GF-D8 (cell line): ENCODE measurements at places on chromosomes 1 and 21.

DNA sequence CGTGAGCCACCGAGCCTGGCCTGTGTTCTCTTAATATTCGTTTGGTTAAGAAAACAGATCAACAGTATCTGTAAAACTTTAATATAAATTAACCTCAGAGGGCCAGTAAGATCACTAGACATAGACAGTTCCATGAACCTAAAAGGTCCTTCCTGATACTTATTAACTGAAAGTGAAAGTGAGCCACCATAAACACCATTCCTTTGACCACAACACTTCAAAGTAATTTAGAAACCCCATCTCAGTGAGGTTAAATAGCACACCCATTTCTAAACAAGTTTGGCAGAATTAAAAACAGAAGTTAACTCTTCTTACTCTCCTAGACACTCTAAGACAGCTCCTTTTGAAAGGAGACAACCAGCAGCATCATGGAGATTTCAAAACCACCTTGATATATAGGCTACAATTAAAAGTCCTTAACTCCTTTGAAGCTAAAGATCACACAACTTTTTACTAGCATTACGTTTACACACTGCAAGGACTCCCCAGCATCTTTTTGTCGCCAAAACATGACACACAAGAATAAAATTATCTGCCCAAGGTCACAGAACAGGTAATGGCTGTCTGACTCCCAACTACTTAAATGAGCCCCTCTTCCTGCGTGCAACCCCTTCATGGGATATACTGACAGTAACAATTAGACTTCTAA, 2.2 kb downstream of the RNF19B start:
- peak; percentile 12 for DNase-seq

- DNase-seq, result no peak
Observed at GRCh38 chr1:34906756-34907155, 22.7 kb downstream of the DLGAP3 start.

DNA sequence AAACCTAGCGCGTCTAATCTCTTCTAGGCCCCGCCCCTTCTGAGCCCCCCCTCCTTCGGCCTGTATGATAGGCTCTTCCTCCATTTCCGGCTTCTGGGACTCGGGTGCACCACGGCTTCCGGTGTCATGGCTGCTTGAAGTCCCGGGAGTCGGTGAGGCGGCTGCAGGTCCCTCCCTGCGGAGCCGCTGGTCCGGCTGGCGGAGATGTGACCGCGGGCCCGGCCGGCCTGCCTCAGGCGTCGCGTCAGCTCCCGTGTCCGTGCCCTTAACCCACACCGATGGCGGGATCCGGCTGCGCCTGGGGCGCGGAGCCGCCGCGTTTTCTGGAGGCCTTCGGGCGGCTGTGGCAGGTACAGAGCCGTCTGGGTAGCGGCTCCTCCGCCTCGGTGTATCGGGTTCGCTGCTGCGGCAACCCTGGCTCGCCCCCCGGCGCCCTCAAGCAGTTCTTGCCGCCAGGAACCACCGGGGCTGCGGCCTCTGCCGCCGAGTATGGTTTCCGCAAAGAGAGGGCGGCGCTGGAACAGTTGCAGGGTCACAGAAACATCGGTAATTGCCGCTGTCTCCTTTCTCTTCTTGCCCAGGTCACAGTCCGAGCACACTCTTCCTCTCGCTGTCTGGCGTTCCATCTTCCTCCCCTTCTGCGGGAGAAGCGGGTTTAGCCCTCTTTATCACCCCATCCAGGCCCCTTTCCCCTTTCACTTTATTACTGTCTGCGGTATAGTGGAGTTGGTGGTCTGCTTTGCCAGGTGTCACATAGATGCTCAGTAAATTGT, at the start of gene UHMK1:
Gene UHMK1 (plus strand): TSS at position 96 of the 773 bp plus-strand sequence. CDS start 183 bp downstream, at position 279.
- DNase-seq, result peak; percentile 78

DNA sequence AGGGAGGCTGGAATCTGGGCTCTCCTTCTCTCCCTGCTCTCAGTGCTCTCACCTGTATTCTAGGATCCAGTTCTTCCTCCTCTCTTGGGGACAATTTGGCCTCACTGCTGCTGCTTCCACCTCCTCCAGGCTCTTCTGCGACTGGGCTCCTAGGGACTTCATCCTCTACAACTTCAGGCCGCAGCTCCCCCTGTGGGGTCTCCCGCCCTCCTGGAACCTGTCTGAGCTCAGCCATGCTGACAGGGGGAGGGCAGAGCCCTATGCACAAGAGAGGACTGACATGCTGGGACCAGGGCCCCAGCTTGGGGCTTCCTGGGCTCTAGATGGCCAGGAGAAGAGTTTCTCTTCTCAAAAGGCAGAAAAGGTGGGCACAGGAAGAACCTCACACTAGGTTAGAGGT, 1.0 kb downstream of the SH3BP5L start:
- DNase-seq, result no peak

DNA sequence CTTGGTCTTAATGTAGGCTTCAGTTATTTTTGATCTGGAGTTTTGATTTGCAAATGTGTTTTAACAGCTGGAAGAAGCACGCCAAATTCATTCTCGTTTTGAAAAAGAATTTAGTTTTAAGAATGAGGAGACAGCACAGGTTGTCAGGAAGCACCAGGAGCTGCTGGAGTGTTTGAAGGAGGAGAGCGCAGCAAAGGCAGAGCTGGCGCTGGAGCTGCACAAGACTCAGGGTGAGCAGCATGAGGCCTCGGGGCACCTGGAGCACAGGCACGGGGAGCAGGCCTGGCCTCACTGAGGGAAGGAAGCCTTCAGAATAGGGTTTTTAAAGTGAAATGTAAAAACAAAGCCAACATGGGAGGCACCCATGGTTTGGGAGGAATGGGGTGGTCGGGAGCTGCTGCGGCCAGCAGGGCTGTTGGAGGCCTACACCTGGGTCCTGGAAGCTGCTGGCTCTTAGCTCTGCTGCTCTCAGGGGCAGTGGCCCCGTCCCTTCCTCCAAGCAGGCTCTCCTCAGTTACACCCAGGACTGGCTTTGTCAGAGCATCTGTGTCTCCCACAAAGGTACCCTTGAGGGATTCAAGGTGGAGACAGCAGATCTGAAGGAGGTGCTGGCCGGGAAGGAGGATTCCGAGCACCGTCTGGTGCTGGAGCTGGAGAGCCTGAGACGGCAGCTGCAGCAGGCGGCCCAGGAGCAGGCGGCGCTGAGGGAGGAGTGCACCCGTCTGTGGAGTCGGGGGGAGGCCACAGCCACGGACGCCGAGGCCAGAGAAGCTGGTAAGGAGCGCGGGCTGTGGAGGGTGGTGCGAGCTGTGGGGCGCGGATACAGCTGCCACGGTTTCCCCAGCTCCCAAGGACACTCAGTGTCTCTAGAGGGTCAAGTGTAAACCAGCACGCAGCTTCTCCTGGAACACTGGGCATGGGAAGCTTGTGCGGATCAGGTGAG, 66.9 kb downstream of the PCNT start:
- DNase-seq, result no peak

DNA sequence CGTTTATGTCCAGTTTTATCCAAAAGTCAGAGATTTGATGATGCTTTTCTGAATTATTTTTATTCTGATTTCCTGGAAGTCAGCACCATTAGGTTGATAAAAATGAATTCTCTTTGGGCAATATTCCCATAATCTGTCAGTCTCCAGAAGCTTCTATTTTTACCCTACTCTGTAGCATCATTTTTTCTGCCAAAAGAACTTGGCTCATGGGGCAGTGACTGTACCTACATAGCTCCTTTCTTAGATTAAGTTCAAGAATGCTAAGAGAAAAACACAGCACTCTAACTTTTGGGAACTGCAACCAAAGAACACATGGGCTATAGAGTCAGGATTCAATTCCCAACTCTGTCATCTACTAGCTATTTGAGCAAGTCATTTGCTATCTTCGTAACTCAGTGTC, 152.9 kb downstream of the BARHL2 start:
- no peak for DNase-seq

DNA sequence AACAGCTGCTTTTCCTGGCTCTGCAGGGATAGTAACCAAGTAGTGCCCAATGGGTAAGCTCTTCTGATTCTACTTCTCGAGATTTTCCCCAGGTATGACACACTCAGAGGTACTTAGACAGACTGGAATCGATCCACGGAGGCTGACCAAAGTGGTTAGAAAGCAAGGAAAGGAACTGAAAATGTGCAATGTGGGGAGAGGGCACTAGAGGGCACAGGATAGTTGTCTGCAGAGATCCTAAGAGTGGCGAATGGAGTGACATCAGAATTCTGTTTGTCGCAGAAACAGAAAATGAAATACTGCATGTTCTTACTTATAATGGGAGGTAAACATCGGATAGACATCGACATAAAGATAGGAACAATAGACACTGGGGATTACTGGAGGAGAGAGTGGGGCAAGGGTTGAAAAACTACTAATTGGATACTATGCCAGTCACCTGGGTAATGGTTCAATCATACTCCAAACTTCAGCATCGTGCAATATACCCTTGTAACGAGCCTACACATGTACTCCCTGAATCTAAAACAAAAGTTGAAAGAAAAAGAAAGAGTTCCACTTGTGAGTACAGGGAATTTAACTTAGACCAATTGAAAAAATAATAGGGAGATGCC, 23.3 kb downstream of the CYP2J2 start:
- DNase-seq, result no peak

- no peak for DNase-seq
Observed at GRCh38 chr1:105204836-105205371, 1455.2 kb downstream of the AMY1C start.

DNA sequence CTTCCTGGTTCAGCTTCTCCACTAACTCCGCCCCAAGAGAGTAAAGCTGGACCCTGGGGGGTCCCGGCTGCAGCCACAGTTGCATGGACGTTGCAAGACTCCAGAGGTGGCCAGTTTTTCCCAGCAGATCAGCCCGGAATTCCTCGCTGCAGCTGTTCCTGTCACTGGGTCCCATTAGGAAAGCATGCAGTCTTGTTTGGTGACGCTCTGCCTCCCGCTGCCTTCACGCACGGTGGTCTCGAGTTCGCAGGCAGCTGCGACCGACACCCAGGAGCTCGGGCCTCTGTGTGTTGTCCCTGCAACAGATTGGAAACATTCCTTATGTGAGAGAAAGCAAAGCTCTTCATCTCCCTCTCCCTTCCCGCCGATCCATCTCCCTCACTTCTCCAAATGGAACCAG, 162.8 kb downstream of the PRDM16 start:
- DNase-seq, result no peak

- no peak for DNase-seq
Observed at GRCh38 chr1:20355828-20356735, 65.4 kb downstream of the VWA5B1 start.

DNA sequence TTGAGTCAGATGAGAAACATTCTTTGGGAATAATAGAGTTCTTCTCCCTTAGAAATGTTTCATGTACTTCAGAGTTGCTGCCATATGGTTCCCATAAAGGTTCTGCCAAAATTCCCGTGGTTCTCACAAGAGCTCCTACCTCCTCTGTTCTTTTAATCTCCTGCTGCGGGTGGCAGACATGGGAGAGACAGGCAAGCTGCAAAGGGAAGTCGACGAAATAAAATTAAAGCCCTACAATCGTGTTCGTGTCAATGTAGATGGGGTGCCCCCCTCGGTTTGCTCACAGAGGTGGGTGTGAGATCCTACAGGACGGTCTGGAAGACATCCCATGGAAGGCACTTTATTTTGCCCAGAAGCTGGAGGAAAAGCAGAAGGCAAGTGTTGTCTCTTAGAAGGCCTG, 276.0 kb downstream of the RWDD3 start:
- no peak for DNase-seq

DNA sequence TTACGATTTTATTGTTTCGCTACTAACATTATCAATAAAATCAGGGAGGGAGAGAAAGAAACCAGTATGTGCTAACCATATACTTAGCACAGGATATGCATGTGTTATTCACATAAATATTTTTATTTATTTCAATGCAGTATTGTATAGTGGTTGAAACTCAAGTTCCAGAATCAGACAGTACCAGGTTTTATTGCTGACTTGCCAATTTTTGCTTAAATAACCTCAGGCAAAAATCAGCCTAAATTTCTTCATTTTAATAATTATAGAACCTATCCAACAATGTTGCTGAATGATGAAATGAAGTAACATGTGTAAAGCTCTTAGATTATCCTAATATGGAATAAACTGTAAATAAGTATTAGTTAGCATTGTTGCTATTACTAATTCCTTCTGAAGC, 61.4 kb upstream of the LRRC7 start:
- no peak for DNase-seq

DNA sequence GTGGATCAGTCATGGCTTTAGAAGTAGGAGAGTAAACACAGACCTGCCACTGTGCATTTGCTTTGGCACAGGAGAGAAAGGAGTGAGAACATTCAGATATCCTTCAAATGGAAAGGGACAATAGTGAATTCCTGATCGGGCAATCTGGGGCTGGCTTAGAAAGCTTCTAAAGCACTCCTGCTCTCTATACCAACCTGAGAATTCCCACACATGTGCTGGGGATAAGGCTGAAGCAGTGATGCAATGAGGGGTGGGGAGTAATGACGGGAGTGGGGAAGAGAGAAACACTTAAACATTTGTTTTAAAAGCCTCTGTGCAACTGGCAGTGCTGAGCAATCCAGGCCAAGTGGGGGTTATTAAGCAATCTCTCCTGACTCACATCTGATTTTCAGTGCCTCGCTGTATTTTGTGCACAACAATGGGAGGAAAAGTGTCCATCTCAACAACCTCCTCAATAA, 108.8 kb downstream of the KIAA0319L start:
- DNase-seq, result peak; percentile 50

DNA sequence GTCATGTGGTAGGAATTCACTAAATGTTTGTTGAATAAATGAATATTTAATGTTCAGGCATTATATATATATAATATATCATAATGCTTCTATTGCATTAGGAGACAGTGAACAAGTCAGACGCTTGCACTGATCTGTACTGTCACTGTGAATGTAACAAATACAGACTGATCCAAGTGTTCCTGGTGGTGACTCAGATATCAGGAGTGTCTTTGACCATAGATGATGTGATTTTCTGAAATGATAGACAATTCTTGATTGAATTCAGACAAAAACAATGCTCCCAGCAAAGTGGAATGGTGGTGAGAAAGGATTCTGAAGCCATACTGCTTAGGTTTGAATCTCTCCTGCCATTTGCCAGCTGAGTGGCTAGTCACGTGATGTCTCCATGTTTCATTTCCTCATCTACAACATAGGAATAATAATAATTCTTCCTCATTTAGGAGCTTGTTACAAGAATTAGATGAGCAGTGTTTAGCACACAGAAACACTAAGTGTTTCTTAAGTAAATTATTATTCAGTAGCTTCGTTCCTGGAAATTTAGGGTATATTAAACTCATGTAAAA, 71.0 kb downstream of the OLFML2B start:
- DNase-seq, result no peak

GRCh38 chr21:17454315-17455027, 58.4 kb upstream of the CXADR start:
- DNase-seq, result peak; percentile 6

DNA sequence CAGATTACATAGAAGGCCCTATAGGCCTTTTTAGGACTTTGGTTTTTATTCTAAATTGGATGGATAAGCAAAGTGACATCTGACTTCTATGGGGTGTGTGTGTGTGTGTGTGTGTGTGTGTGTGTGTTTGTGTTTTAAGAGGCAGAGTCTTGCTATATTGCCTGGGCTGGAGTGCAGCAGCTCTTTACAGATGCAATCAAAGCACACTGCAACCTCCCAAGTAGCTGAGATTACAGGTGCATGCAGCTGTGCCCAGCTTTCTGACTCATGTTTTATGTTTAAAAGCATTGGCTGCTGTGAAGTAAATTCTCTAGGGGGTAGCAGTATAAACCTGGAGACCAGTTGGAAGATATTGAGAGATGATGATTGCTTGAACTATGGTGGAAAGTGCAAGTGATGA, 12.4 kb upstream of the EVI5 start:
- no peak for DNase-seq
